Activated CD4-positive, alpha-beta T cell treated with anti-CD3 and anti-CD28 coated beads, Interleukin-2, amount 50 U/mL, for 48 hours (primary cell): ENCODE measurements at places on chromosomes 2 and 18.

DNA sequence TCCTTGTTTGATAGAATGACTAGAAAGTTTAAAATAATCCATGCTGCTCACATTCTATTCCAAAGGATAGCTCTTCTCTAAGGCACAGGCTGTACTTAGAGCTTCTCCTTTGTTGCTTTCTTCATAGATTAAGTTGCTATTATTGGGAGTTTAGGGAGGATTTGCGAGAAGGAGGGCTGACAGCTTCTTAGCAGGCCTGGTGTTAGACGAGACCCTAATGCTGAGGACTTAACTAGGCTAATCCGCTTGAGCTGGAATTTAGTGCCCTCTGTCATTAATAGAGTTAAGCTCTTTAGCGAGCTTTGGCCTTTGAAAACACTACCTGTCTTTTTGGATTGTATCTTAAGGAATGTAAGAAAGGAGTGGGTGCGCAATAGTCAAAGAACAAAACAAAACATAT lies 81.3 kb downstream of the MOGAT1 start:
- no peak for DNase-seq

GRCh38 chr2:898319-898718 lies 52.3 kb upstream of the SNTG2 start:
- no peak for DNase-seq

DNA sequence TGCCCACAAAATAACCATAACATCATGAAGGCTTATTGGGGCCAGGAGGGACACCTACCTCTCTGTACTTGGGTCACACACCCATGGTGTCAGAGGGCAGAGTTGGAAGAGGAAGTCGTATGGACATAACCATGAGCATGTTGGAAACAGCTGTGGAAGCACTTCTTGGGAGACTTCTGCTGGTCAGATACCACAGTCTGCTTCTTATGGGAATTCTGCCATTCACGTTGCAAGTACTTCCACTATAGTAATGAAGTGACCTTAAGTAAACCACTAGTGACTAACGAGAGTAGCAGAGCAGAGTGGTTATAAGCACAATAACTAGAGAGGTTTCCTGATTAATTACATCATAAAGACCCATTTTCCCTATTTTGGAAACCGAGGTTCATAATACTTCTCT lies 61.1 kb upstream of the TFPI start:
- DNase-seq, result no peak

- no peak for DNase-seq
Measured at GRCh38 chr18:63477200-63477599, 442 bp downstream of the SERPINB5 start.

- no peak for DNase-seq
Measured at GRCh38 chr2:48197618-48198017, 291.3 kb upstream of the FBXO11 start.
